ENCODE measurements at places on chromosomes 11 and 22.

- no peak for DNase-seq
Observed at GRCh38 chr22:27472975-27473374, 328.6 kb downstream of the MN1 start.

DNA sequence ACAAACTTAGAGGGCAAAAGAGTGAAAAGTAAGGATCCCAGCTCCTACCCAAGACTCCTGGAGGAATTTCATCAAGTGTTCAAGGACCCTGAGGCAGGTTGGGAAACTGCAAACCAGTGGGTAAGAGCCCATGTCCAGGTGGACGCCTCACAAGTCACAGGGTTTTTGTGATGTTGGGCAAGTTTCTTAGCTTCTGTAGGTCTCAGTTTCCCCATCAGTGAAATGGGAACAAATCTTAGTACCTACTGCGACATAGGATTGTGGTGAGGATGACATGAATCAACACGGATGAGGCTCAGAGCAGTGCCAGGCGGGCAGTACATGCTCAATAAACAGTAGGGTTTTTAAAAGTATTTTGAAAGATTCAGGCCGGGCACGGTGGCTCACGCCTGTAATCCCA, 17.3 kb upstream of the CDC42EP1 start:
- DNase-seq = no peak

DNA sequence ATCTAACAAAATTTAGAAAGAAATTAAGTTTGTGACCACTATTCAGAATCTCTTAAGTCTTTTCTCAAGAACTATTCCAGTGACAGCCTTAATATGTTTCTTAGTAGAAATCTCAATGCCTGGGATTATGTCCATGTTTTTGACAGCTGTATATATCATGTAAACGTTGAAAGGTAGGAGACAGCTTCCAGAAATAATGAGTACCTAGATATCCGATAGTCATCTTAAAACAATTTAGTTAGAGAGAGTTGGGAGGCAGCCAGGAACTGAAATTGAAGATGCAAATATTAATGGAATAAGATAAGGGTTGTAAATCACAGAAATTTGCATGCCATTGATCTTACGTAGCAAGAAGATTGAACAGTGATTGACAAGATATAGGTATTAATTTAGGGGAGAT, 955.2 kb downstream of the JRKL start:
- DNase-seq = no peak

DNA sequence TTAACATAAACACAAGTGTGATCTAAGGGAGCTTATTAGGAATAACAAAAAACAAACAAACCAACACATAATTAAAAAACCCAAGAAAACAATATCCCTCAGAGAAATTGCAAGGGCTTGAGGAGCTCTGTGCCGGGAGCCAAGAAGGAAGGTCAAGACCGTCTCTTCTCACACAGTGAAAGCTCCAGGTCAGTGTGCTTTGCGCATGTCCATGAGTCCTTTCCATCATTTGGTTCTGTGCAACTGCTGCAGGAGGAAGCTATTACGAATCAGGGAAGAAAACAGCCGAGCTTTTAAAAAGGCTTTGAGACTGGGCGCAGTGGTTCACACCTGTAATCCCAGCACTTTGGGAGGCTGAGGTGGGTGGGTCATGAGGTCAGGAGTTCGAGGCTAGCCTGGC, 4.6 kb downstream of the KRTAP5-8 start:
- no peak for DNase-seq

- DNase-seq = no peak
Observed at GRCh38 chr11:71248251-71248570, 4.2 kb downstream of the SHANK2 start.

DNA sequence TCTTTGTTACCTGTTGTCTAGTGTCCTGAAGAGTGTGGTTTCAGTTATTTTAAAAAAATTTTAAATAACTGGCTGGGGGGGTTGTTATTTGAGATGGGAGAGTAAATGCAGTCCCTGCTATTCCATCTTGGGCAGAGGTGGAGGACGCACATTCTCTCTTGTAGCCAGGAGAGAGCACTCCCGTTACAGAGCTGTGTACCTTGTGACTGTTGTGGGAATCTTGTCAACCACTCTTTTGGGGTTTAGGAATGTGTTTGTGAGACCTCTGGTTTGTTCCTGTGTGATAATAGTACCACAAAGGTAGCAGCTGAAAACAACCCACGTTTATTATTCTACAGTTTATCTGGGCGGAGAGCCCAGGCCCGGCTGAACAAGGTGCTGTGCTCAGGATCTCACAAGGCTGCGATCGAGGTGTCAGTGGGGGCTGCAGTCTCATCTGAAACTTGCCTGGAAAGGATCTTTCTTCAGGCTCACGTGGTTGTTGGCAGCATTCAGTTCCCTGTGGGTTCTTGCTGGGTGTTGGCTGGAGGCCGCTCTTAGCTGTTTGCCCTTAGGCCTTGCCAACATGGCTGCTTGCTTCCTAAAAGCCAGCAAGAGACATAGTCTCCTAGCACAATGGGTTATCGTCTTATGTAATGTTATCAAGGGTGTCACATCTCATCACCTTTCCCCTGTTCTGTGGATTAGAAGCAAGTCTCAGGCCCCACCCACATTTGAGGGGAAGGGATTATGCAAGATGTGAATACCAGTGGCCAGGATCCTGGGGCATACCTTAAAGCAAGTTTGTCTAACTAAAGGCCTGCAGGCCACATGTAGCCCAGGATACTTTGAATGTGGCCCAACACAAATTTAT, 20.6 kb downstream of the IGHMBP2 start:
- no peak for DNase-seq

DNA sequence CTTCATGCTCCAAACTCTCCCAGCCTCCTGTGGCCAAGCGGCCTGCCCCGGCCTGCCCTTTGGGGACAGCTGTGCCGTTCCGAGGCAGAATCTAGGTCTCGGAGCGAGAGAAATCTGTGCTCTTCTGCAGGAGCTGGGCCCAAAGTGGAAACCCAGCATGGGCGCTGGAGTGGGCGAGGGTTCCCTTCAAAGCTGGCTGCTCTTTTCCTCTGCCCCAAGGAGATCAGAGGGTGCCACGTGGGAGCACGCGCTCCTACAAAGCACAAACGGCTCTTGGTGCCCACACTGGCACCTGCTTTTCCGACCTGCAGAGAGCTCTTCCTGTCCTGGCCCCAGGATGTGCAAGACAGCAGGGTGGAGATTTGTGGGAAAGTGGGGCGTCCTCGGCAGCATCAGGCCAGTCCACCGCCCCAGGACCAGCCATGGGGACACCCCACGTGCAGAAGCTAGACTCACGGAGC, 6.9 kb downstream of the OSBPL5 start:
- DNase-seq = no peak

DNA sequence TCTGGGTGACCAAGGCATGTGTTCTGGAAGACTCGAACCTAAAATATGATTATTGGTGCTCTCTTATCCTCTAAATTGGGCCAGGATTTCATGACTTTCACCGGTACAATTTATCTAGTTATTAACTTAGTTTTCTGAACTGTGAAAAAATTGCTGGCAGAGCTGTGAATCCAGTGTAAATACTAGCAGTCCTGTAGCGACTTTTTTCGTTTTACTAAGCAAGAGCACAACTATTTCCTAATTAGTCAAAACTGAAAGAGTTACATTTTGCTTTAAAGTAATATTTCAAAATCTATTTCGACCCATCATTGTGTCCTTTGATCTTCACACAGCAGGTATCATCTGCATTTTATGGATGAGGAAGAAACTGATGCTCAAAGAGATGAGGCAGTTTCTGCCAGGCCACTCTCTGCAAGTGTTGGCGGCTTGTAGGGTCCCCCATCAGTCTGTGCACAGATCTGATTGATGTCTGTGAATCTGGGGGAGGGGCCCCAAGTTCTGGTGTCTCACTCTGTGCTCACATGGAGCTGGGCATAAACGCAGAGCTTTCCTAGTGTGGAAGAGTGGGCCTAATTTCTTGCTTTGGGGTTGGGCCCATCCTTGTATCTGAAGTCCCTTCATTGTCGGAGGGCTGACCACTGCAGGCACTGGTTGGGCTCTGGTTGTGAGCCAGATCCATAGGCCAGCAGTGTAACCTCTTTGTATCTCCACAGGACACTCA, 1.4 kb upstream of the TRMT2A start:
- DNase-seq = no peak

GRCh38 chr22:29233277-29233877, 27.7 kb downstream of the EMID1 start:
- no peak for DNase-seq

- DNase-seq = no peak
Observed at GRCh38 chr11:38693306-38693705, 2095.3 kb upstream of the RAG2 start.

GRCh38 chr11:1040428-1041148, 4.1 kb upstream of the MUC6 start:
- DNase-seq = no peak

GRCh38 chr11:74989260-74989638, 516 bp downstream of the NEU3 start:
- no peak for DNase-seq

GRCh38 chr11:78208257-78209165, 19.8 kb downstream of the USP35 start:
- no peak for DNase-seq

DNA sequence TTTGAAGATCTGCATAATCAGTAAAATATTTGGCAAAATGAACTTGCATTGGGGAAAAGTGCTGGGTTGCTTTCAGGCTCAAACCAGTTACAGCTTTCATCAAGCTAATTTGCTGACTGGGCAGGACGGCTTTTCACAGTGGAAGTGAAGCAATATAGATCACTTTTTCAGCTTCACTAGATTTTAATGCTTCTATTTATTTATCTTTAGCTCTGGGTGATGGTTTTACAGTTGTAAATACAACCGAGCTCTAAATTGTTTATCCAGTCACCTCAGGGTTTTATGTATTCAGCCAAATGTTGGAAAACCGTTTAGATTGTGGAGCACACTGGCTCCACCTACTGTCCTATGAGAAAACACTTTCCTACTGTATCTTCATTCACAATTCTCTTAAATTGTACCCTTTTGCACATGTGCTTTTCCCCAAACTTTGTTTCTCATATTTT, 58.2 kb downstream of the ACER3 start:
- DNase-seq = no peak

GRCh38 chr22:37552524-37553163, 7.6 kb upstream of the CDC42EP1 start:
- no peak for DNase-seq

- DNase-seq = no peak
Observed at GRCh38 chr11:103070142-103070541, 21.8 kb downstream of the DCUN1D5 start.

DNA sequence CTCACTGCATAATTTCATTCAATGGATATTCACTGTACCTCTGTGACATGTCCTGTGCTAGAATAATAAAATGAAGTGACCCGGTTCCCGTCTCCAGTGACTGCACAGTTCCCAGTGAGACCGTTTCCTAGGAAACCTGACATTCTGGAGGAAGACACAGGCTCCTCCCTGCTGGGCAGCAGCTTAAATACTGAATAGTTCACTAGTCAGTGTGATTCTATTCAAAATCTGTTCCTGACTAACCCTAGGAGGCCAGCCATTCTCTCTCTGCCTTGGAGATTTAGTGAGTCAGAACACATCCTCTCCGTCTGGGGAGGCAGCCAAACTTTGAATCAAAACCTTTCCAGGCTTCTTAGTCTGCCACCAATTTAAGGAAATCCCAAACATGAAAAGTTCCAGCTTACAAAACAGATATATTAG, 11.3 kb downstream of the TRIM66 start:
- DNase-seq = no peak

DNA sequence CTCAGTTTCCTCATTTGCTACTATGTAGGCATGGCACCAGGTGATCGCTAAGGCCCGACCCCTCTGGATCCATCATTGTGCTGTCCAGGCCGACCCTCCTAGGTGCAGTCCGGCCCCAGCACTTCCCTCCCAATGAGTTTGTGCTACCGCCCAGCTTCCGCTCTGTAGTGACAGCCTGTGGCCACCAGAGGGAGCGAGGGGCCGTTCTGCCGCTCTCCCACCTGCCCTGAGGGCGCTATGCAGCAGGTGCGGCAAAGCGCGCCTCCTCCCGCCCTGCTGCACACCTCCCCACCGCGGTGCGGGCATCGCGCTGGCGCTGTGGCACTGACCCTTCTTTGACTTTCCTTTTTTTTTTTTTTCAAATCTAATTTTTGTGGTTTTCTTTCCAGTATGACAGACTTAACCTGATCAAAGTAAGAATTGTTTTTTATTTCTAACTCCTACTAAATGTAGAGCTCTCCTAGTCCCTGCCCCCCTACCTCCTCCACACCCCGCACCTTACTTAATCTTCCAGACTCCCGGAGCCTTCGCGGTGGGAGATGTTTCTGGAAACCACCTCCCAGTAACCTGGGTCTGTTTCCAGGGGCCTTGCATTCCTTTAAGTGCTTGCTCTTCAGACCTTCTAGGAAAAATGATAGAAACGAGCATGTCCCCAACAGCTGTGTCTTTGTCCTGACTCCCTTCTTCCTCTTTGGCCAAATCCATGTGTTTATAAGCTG, 73.7 kb downstream of the SCN3B start:
- DNase-seq = peak; percentile 74

DNA sequence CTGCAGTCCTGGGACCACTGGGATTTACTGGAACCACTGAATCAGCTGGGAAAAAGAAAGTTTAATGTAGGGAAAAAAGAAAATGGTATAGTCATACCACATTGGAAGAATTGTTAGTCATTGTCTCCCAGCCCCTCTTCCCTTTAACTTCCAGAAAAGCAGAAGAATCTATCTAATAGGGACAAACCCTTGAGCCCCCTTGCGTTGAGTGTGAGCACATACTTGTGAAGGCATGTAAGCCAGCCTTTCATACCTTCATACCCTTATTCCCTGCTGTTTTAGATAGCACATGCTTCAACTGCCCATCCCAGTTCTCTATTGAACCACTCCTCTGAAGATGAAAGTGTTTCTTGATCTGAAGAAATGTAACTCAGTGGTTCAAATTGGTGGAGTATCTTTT, 6.6 kb downstream of the TREH start:
- no peak for DNase-seq

- no peak for DNase-seq
Observed at GRCh38 chr11:85673393-85673792, 8.5 kb upstream of the CREBZF start.

GRCh38 chr22:42064629-42065028, 6.0 kb downstream of the NAGA start:
- no peak for DNase-seq

DNA sequence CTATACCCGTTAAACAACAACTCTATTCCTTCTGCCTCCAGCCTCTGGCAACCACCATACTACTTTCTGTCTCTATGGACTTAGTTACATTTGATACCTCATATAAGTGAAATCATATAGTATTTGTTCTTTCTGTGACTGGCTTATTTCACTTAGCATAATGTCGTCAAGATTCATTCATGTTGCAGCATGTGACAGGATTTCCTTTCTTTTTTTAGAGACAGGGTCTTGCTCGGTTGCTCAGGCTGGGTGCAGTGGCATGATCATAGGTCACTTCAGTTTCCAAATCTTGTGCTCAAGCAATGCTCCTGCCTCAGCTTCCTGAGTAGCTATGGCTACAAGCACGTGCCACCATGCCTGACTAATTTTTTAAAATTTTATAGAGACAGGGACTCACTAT, 29.4 kb upstream of the SORL1 start:
- peak; percentile 29 for DNase-seq

GRCh38 chr11:85947431-85948272, 92.5 kb downstream of the CCDC83 start:
- no peak for DNase-seq

GRCh38 chr11:36356201-36356600, 60.1 kb downstream of the PRR5L start:
- DNase-seq = no peak

All from activated CD4-positive, alpha-beta T cell treated with anti-CD3 and anti-CD28 coated beads, Interleukin-2, amount 10 ng/mL, durations not matched to agents 7 days and 5 days (primary cell).